Stimulated activated naive CD4-positive, alpha-beta T cell treated with Interleukin-2 at 50 U/mL for 16 hours (primary cell): ENCODE measurements at places on chromosomes 2 and 18.

DNA sequence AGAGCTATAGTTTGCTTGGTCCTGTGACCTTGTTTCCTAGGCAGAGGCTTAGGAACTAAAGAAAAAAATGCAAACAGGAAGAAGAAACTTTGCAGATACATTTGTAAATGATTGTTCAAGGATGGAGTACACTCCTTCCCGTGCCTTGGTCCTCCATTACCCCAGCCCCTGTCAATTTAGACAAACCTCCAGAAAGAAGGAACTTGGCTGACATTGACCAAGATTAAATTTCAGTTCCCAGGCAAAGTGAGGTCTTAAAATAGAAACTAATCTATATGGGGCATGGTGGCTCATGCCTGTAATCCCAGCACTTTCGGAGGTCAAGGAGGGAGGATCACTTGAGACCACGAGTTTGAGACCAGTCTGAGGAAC is 179.9 kb upstream of the FN1 start:
- DNase-seq = no peak

- no peak for DNase-seq
Measured at GRCh38 chr2:232492963-232493700, 5.5 kb upstream of the ECEL1 start.

DNA sequence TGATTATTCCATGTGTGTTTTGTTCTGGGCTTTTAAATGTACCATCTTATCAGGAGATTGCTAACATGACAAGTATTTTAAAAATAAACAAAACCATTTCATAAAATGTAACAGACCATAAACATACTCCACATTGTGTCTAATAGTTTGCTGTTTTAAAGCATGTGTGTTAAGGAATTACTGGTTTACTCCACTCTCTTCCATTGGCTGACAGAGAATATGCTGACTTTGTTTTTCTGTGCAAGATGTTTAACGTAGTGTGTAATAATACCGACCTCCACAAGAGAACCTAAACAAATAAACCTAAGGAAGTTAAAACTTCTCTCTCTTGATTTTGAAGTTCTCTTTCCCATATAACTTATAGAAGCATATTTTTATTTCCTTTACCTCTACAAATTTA is 17.0 kb upstream of the TMEM18 start:
- no peak for DNase-seq

- DNase-seq = no peak
Measured at GRCh38 chr2:71210292-71210691, 16.6 kb downstream of the PAIP2B start.

- DNase-seq = peak; percentile 37
Measured at GRCh38 chr18:62982600-62983251, 267.4 kb downstream of the PHLPP1 start.

DNA sequence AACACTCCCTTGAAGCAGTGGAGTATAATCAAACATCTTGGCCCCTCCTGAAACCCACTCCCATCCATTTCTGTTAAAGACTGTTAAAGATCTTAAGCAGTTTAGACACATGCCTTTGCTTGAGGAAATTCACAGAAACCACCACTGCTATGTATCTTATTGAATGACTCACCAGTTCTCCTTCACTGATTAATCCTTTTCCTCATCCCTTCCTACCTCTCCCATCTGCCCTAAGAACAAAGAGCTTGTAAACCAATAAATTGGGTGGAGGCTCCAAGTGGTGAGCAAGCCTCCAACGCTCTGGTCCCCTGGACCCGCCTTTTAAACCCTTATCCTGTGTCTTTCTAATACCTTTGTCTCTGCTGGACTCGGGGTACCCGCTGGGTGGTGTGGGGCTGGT is 746.1 kb downstream of the LRP1B start:
- DNase-seq = no peak

DNA sequence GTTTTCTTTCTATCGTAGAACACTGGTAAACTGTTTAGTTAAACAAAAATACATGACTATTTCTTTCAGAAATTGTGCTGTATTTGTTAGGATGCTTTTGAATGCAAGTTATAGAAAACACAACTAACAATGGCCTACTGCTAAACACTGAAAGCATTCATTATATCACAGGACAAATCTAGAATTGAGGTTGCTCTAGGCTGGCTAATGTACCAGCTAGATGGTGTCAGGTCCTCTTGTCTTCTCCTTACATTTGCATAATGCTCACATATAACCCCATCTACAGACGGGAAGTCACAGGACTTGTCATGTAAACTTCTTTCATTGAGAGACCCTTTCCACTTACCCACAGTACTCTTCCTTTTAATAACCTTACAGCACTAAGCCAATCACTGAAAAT is 586.8 kb downstream of the DSC3 start:
- no peak for DNase-seq

GRCh38 chr2:105643405-105644173 is 101.1 kb upstream of the NCK2 start:
- DNase-seq = no peak

DNA sequence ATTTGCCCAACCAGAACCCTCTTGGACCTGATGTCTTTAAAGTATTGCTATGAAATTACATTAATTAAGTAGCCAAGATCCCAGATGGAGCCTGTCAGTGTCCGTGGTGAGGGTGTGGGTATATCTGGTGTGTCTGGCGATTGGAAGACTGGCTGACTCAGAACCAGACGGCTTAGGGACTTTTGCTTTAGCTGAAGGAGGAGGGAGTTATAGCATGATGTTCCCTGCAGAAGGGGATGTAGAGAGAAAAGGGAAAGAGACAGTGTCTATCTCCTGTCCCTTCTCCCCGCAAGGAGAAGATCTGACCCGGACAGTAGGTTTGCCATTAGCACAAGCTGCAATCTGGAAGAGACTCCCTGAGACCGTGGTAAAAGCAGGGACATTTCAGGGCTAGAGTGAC is 60.6 kb downstream of the POU3F3 start:
- DNase-seq = no peak

DNA sequence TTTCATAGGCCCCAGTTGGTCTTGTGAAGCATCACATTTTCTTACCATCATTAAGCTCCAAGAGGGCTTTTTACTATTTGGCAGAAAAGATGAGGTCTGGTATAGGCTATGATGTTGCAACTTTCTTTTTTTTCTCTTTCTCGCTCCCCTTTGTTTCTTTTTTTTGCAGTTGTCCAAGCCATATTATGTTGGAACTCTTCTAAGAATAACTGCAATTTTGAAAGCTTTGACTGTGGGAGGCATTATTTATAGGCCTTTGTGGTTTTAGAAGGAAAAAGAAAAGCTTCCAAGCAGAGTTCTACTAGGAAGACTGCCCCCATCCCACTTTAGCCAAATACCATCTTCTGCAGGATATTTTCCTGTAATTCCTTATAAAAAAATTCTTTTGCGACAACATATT is 571.6 kb downstream of the ARHGAP15 start:
- DNase-seq = no peak

GRCh38 chr2:88856409-88857135 is 165.1 kb downstream of the RPIA start:
- DNase-seq = no peak

DNA sequence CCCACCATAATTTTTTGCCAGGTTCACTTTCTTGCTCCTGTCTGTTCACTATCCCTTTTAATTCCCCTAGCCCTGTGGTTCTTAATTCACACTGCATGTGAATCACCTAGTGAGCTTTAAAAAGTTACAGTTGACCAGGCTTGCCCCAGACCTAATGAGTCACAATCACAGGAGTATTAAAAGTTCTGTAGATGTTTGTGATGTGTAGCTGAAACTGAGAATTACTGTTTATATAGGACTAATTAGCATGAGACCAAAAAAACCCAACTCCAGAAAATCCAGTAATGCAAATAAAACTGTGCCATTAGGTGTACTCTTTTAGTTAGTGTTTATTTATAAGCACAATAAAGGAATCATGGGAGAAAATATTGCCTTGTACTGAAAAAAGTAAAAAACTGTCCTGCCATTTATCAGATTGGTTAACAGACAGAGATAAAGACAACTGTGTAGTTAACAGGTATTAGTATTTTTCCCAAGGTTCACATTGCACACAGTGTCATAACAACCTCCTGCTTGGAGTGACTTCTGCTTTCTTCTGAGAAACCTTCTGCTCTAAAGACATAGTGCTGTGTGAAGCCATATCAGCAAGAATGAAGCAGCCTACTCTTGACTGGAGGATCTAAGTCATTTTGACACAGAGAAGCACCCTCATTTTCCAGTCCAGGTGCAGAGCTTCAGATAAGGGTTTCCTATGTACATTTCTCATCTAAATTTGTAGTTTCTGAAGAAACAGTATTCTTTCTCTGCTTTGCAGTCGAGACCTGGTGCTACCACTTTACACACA is 39.0 kb downstream of the VAPA start:
- no peak for DNase-seq

GRCh38 chr2:227813562-227814353 is at the start of gene CCL20:
CCL20 (plus strand) TSS chr2:227813842; CDS start chr2:227813912, 70 bp downstream.
- no peak for DNase-seq

GRCh38 chr2:11473659-11474433 is 7.9 kb upstream of the E2F6 start:
- no peak for DNase-seq
